Stimulated activated CD8-positive, alpha-beta memory T cell treated with anti-CD3 and anti-CD28 coated beads, Interleukin-4, amount 100 ng/mL, for 4 hours (primary cell): ENCODE measurements at places on chromosomes 1 and 21.

DNA sequence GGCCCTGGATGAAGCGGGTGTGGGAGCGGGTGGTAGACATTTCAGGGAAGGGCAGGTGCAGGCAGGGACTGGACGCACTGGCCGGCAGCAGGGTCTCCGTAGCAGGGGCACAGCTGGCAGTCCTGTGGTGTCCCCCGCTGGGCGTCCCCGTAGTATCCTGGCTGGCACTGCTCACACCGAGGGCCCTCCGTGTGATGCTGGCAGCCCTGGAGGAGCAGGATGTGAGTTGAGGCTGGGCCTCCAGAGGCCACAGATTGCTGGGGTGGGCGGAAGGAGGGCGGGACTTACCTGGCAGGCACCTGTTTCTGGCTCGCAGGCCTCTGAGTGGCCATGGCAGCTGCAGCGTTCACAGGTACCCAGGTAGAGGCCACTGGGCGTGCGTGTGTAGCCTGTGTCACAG, 62.3 kb downstream of the LDLRAD2 start:
- DNase-seq, result no peak

GRCh38 chr1:223460566-223461189, 67.5 kb downstream of the CCDC185 start:
- DNase-seq, result no peak

DNA sequence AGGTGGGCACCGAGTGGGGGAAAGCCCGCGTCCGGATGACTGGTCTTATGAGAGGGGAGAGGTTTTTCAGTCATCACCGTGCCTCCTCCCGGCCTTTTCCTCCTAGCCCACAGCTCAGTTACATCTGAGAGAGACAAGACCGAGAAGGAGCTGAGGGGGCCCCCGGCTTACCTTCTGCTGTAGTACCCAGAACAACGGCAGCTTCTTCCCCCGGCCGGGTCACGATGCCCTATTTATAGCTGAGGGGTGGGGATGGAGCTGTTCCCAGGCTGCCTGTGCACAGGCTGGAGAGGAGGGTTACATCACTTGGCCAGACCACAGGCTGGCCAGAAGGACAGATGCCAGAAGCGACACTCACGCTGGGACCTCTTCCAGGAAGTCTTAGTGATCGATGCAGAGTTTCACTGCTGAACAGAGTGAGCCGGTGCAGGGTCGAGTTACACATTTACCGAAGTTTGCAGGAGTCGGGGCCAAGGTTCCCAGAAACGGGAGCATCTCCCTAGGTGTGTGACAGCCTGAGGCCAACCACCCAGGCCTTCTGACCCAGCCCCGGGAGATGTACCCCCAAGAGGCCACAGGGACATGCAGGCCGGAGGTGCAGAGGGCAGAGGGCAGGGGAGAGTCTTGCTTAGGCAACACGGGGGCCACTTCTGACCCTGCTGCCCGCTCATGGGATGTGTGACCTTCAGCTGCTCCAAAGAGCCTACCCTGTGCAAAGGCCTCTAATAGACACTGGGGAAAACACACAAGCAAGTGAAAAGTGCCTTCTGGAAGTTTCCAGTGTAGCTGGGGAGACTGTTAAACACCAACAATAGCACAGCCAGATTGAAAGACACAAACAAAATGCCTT, at the start of gene AGT:
Gene AGT (minus strand): TSS at position 208 of the 850 bp plus-strand sequence. CDS start 3,299 bp downstream, outside the sequence.
- no peak for DNase-seq

GRCh38 chr1:33263890-33264504, 7.7 kb downstream of the ZNF362 start:
- DNase-seq, result no peak

- no peak for DNase-seq
Observed at GRCh38 chr1:99269321-99269720, 5.0 kb downstream of the PLPPR4 start.

DNA sequence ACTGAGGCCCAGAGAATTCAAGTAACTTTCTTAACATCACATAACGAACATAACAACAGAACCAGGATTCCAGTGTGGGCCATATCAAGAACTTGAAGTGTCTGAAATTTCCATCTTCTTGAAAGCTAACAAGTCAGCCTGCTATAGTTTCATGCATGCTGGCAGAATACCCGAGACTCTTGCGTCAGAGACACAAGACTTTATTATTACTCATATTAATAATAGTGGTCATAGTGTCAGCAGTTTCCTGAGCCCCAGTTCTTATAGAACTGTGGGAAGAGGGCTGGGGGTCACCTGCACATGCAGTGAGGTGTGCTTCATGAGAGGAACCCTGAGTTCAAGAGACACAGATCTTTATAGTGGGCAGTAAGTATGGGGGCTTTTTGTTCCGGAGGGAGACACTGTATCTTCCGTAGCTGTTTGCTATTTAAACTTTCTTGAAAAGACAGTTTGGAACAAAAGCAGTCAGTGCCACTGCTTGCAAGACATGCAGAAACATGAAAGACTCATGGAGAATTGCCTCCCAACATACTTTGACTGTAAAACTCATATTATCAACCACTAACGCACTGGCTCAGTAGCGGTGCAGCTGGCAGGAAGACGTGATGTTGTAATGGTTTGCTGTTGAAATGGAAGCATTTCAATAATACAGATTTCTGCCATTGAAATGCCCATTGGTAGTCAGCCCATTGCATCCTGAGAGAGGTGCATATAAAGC, 339.2 kb downstream of the ADGRL2 start:
- no peak for DNase-seq

DNA sequence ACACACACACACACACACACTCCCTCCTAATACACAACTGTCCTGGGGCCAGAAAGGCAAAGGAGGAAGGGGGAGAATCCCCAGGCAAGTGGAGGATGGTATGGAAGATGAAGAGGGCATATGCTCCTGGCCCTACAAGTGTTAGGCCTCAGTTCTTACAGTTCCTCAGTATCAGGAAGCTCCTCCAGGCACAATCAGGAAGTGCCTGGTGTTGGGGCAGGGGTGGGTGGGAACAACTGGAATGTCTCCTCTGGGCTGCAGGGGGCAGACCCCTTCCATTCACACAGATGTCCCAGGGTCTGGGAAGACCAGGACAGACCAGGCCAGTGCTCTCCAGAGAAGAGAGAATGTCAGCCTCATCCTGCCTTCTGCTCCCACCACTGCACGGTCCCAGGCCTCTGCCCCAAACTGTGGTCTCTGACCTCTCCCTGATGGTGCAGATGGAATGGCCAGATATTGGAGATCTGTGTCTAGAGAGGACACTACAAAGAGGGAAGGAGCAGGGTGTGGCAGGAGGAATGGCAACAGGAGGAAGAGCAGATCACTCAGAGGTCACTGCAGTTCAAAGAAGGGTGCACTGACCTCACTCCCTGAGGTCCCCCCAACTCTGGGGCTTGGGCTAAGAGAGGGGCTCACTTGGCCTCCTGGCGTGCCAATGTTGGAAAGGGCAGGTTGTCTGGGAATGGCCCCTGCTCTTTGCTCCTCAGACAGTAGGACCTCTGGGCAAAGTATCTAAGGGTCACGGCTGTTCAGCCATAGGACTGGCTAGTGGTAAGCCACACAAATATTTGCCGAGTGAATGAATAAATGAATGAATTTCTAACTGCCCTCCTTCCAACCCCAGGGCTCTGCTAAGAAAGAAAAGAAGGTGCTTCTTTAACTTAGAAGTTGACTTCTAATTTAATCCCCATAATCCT, 2.5 kb upstream of the DENND2D start:
- no peak for DNase-seq

GRCh38 chr1:36342426-36343185, 19.2 kb upstream of the EVA1B start:
- DNase-seq, result no peak

DNA sequence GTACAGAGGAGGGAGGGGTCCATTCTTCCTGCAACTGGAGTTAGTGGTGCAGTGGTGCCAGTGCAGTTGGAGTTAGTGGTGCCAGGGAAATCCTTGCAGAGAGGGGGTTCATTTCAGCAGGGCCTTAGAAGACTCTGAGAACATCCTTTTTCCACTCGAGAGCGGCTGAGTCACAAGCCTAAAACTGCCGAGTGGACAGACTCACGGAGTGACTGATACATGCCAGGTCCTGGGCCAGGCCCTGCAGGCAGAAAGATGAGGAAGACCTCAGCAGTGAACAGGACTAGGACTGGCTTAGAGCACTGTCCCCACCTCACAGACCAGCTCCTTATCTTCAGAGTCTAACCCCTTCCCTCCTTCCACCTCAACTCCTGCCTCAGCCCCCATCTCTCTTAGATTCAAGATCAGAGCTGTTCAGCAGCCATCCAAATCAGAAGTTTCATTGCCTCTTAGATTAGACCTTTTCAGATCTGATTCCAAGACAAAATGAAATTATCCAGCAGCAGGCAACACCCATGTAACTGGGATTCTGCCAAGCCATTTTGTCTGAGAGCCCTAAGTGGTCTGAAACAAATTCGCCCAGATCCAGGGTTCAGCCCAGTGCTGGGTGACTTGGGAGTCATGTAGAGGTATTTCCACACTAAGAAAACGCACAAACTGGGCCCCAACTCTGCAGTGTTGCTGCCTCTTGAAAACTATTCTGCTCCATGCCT, 12.7 kb upstream of the IKBKE start:
- DNase-seq, result no peak

- no peak for DNase-seq
Observed at GRCh38 chr1:19438516-19439195, 46.7 kb downstream of the CAPZB start.

GRCh38 chr1:240484804-240485443, 127.0 kb downstream of the GREM2 start:
- DNase-seq, result no peak

GRCh38 chr1:20255666-20256065, 35.0 kb upstream of the VWA5B1 start:
- no peak for DNase-seq

DNA sequence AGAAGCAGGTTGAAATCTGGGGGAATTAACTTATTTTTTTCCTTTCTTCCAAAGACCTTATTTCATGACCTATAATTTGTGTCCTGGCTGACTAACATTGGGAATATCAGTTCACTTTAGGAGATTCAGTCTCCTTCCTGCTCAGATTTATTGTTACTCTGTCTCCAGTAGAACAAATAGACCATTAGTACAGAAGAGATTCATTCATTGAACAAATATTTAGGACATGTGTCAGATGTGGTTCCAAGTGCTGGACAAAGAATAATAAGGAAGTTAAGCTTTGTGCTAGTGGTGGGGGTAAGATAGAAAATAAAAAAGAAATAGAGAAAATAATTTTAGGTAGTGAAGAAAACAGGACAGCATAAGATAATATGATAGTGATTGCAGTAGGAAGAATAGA, 20.3 kb downstream of the ZMYM4 start:
- no peak for DNase-seq

DNA sequence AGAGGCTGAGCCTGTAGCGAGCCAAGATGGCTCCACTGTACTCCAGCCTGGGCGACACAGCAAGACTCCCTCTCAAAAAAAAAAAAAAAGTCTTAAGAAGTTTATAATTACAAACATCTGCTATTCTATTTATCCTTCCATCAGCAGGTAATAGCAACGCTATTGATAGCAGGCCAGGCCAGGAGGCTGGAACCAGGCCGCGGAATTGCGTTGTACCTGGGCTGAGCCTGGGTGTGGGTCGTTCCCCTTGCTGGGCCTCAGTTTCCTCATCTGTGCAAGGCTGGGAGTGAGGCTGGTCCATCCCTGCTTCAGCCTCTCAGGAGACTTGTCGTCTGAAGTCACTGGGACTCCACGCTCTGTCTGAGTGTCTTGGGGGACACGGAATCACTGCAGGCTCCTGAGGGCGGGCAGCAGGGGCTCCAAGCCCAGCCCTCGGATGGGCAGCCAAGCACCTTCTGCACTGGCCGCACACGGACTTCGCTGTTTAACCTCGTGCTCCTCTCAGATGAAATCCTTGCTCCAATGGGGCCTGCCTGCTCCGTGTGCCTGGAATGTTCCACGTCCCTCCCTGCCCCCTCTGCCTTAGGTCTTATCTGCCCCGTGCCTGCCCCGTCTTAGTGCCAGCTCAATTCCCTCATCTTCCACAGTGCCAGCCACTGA, 103.9 kb upstream of the C1orf174 start:
- DNase-seq, result no peak

- no peak for DNase-seq
Observed at GRCh38 chr1:212228076-212228475, 57.1 kb upstream of the PPP2R5A start.

DNA sequence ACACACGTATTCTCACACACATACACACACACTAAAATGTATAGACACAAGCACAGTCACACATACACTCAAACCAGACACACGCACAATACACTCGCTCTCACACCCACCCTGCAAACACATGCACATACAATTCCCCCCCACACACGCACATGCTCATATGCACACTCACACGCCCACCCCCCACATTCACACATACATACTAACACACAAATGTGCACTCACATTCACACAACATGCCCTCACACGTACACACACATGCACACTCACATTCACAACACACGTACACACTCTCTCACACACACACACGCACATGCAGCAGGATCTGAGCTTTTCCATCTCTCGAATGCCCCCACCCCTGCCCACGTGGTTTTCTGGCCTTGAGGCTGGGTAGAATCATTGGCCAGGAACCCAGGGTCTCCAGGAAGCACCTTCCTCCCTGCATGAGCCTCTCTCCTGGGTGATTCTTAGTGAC, 589.7 kb downstream of the PTPRU start:
- DNase-seq, result no peak
